ENCODE measurements at places on chromosomes 1 and 21. TPM values are rescaled to one million over a fixed set of nuclear protein-coding genes. Genes with fewer than 3 reads are reported as not detected.

IL24 gene
- total RNA-seq: 0.86 TPM

NCAM2 gene
- 5.2 TPM for total RNA-seq

RCOR3 gene
- total RNA-seq: 32.0 TPM

LDLRAD1 gene
- total RNA-seq: not detected

CD247 gene
- not detected for total RNA-seq

ITLN1 gene
- total RNA-seq: not detected

TARDBP gene
- 92.8 TPM for total RNA-seq

DYNLT5 gene
- total RNA-seq: 1.7 TPM

GPR37L1 gene
- total RNA-seq: under 0.01 TPM

S100A3 gene
- total RNA-seq: 20.3 TPM

HSD3B2 gene
- not detected for total RNA-seq

RIIAD1 gene
- not detected for total RNA-seq

PEAR1 gene
- 11.3 TPM for total RNA-seq

BRDT gene
- 0.97 TPM for total RNA-seq

THAP3 gene
- 19.4 TPM for total RNA-seq

URB1 gene
- 37.1 TPM for total RNA-seq

LRRC8B gene
- 0.86 TPM for total RNA-seq

KCNN3 gene
- total RNA-seq: not detected

FAM167B gene
- total RNA-seq: 5.2 TPM

KPNA6 gene
- 96.7 TPM for total RNA-seq

RNU1-2 gene
- not detected for total RNA-seq

TUFT1 gene
- 16.8 TPM for total RNA-seq

OR2G6 gene
- not detected for total RNA-seq

RNF2 gene
- 27.2 TPM for total RNA-seq

PROX1 gene
- total RNA-seq: under 0.01 TPM

NEXN gene
- total RNA-seq: 16.8 TPM

C8A gene
- not detected for total RNA-seq

SPRR1B gene
- not detected for total RNA-seq

FUCA1 gene
- total RNA-seq: 4.8 TPM

STUM gene
- total RNA-seq: under 0.01 TPM

NID1 gene
- total RNA-seq: 211 TPM

ZFP69 gene
- total RNA-seq: 4.5 TPM

ABCG1 gene
- 0.43 TPM for total RNA-seq

PIK3C2B gene
- total RNA-seq: 7.3 TPM

PROK1 gene
- not detected for total RNA-seq

OR2W3 gene
- total RNA-seq: 0.97 TPM

LCE1B gene
- not detected for total RNA-seq

ANKRD65 gene
- 1.6 TPM for total RNA-seq

RIPK4 gene
- total RNA-seq: not detected

OR2L5 gene
- total RNA-seq: not detected

CCDC181 gene
- 0.86 TPM for total RNA-seq

ARHGAP30 gene
- not detected for total RNA-seq

PLD5 gene
- not detected for total RNA-seq

RHD gene
- total RNA-seq: not detected

MEF2D gene
- total RNA-seq: 10.8 TPM

ATAD3C gene
- total RNA-seq: under 0.01 TPM

RAD54L gene
- total RNA-seq: 2.6 TPM

COL6A1 gene
- total RNA-seq: 538 TPM

PMVK gene
- total RNA-seq: 6.4 TPM

SLC6A9 gene
- 15.1 TPM for total RNA-seq

RGL1 gene
- 33.2 TPM for total RNA-seq

CDCA8 gene
- total RNA-seq: 6.1 TPM

SLC45A1 gene
- 1.9 TPM for total RNA-seq

RGS16 gene
- total RNA-seq: 1.3 TPM

IFNLR1 gene
- total RNA-seq: under 0.01 TPM

SLC35F3 gene
- total RNA-seq: 1.7 TPM

CCDC30 gene
- total RNA-seq: 0.97 TPM

REG4 gene
- not detected for total RNA-seq
